Karpas-422 (cell line): ENCODE measurements at places on chromosomes 4 and X.
A peak's percentile ranks its signal among the peaks of the same experiment; 100 is the strongest.

DNA sequence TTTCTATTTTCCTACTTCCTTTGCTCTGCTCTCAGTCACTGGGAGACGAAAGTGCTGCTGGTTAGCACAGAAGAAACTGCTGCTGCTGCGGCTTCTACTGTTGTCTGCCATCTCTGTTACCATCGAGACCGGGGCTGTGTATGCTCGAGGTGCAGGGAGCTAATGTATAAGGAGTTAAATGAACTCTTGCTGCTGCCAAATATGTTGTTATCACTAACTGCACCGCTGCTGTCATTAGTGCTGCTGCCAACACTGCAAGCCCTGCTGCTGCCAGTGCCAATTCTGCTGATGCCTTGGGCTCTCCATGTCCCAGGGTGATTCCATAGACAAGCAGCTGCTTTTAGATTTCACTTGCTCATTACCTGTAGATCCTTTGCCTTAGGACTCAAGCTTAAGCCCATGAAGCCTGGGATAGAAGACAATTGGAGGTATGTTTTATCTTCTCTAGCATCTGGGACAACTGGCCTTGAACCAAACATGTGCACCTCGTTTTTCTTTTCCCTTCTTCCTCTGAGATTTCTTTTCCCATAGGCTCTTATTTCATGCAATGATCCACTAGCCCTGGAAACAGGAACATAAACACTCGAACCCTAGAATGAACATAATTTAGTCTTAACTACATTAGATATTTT, 107.8 kb downstream of the CCSER1 start:
- DNase-seq = no peak

- DNase-seq = no peak
Measured at GRCh38 chr4:158599150-158599549, 72.5 kb downstream of the C4orf46 start.

DNA sequence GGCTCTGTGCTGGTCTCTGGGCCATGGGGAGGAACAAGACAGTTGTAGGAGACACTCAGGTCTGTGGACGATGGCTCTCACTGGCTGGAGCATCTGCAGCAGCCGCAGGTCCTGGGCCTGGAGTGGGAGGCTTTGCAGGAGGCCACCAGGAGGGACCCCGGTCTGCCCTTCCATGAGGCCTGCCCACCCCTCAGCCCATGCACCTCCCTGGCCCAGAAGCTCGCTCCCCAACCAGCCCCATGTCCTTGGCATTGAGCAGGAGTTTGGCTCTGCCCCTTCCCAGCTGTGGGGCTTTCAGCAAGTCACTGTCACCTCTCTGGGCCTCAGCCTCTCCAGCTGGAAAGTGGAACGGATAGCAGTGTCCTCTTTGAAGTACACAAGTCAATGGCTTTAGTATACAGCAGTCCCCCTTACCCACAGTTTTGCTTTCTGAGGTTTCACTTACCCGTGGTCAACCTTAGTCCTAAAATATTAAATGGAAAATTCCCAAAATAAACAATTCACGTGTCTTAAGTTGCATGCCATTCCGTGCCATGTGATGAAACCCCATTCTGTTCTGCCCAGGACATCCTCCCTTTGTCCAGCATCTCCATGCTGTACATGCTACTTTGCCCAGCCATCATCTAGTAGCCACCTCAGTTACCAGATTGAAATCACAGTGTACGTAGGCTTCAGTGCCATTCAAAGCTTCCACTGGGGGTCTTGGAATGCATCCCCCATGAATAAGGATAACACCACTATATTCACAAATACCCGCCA, 104.0 kb downstream of the CPZ start:
- DNase-seq = no peak

- no peak for DNase-seq
Measured at GRCh38 chr4:29734343-29735213, 985.6 kb upstream of the PCDH7 start.

DNA sequence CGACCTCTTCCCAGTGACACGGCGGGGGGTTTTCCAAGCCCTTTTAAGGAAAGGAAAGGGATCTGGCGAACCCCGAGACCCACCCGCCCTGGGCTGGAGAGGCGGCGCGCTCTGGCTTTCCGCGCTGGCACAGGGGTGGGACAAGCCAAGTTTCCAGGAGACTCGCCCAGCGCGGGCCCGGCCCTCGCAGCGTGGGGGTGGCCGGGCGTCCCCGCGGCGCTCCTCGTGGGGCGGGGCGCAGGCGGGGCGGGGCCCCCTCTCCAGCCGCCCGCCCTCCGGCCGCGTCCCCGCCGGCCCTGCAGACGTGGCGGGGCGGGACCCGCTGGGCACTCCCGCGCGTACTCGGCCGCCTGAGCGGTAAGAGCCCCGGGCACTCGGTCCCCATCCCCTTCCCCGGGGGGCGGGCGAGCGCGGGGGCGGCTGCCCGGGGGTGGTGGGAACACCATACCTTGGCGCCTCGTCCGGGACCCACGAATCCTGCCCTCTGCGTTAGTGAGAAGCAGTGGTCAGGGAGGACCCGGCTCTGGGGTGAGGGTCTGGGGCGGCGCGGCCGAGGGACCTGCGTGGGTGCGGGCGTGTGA, at the start of gene FAM114A1:
Gene FAM114A1 (plus strand): TSS at position 329 of the 581 bp plus-strand sequence. CDS start 10,273 bp downstream, outside the sequence.
- peak; percentile 73 for DNase-seq

DNA sequence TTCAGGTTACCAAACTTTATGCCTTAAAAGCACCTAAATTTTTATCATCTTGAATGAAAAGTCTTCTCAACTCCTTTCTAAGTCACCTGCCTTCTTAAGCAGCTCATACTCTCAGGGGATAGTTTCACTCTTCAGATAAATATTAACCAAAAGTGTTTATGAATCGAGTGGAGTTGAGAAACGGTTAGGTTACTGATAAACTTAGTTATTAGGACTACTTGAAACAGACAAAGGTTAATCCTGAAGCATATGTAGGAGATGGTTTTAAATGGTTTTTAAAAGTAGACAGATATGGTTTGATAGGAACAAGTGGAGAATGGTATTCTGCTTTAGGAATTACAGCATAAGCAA, 32.8 kb downstream of the CLDN22 start:
- DNase-seq = no peak

DNA sequence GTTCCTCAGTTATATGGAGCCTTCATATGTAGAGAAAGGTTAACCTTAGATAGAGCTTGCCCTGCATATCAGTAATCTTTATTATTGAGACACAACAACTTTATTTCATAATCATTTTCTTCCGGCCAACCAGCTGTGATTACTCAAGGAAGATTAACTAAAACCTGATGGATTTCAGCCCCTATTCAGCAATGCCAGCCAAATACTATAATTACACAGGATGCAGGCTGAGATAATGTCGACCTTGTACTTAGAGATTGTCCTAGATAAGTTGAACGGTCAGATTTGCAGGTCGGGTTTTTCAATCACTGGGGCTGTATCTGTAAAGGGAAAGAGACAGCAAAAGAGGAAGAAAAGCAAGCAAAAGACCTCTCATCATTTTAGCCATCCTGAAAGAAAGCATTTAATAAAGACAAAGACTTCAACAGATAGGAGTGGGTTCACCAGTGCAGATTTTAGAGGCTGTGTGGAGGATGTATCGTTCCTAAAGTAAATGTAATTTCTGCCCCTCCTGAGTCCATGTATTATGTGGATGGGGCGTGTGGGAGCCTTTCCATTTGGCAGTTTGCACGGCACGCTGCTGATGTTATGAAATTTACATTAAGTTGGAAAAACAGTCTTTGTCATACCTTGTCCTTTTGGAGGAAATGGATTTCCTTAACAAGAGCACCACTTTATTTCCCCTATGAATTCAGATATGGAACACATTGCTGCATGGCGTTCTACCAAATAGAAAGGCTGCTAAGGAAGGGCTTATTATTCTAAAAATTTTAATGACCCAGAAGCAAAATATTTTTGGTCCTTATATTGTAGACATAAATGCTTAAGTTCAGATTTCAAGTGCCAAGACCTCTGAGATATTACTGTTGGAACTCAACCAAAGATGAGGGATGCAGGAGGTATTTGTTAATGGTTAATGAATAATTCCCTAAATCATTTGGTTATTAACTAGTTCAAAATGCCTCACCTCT, 496.7 kb downstream of the SPRY1 start:
- no peak for DNase-seq

DNA sequence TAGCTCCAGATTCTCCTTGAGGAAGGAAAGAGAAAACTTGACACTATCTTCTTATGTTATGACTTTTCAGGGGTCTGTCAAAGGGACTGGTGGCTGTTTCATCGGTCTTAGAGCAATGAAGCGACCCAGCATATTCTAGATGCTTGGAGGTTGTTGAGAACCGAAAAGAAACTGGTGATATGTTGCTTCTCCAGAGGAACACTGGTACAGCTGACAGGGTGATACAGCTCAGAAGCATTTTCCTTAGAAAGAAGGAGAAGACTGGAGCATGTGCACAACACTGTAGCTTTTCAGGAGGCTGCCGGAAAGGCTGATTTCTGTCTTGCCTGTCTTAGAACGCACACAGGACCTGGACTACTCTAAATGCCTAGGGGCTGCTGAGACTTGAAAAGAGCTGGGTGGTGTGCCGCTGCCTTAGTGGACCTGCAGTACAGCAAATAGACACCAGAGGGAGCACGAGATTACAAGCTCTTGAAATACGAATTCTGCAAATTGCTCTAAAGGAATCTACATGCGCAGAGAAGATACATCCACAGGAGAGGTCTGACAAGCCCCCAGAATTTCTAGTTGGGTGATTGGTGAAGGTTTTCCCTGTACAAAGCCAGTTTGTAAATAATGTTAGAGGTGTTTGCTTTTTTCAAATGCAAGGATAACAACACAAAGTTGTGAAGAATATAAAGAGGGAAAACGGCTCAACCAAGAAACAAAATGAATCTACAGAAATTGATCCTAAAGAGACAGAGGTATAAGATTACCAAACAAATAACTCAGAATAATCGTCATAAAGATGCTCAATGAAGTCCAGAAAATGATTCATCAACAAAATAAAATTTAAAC, 223.1 kb upstream of the DMD start:
- peak; percentile 88 for DNase-seq

GRCh38 chr4:102734591-102735385, 26.0 kb downstream of the MANBA start:
- DNase-seq = peak; percentile 48

DNA sequence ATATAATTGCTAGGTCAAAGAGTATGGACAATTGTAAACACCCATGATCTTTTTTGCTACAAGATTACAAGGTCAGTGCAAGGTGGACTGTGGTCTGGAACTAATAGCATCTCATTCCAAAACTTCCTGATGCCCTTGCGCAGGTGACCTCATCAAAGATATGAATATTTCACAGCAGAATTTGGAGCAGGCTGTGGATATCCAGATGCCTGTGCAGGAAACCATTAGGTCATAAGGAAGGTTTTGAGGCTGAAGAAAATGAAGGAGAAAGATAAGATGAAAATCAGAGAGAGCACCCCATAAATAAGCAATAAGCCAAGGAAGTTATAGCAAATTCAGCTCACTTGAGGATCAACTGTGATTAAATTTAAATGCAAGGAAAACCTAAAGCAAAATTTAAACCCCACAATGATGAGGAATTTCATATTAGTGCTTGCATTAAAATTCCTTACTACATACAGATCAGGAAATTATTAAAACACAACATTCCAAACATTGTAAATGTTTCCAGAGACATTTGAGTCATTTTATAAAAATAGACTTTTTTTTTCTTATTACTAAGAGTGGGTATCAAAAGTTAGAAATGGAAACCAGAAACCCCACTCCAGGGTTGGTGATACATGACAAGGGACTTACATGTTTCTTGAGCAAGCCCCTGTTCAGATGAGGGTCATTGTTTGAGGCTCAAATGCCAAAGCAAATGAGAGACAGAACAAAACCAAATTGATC, 100.7 kb upstream of the FAM9C start:
- DNase-seq = no peak

DNA sequence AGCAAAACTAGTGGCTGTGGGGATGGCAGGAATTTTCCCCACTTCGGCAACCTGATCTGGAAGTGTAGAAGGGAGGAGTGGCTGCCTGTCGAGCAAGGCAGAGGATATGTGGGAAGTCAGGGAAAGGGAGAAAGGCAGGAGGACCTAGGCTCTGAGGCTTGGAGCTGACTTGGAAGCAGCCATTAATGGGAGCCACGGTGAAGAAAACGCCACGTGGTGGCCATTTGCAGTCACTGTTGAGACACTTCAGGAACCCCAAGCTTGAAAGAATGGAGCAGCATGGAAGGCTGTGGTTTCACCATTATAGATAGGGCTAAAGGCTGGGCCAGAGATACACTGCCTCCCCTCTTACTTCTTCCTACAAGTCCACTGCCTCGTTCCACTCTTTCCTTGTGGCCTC, 41.8 kb upstream of the MAML3 start:
- no peak for DNase-seq

DNA sequence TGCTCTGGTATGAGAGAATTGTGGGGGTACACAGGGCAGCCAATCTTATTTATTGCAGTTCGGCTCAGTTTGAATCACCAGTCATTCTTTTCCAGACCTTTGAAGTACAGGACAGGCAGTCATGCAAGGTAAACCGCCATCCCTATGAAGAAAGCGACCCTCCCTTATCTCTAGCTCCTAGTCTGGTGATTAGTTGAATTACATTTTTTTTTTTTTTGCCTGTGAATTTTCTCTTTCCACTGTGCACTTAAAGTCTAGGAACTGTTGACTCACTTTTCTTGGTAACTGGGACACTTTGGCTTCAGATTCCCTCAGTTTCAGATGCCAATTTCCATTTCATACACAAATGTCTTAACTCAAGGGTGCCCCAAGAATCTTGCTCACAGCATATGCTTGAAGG, 82.4 kb upstream of the FAM9C start:
- DNase-seq = no peak

DNA sequence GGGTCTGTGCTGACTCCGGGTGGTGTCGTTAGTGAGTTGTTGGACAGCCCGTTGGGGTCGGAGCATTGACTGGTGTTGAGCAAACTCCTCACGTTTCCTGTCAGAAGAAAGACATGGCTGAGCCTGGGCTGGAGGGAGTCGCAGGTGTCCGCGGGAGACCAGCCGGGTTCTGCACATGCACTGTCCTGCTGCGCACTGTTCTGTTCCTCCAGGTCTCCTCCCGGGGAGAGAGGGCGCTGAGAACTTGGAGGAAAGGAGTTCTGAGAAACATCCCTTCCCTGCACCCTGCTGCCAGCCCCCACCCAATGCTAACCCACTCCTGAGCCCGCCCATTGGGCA, 1.1 kb downstream of the ZNF141 start:
- DNase-seq = no peak

GRCh38 chrX:134144231-134144630, 92.8 kb upstream of the CCDC160 start:
- DNase-seq = peak; percentile 71

GRCh38 chr4:122107680-122108079, 44.5 kb upstream of the BLTP1 start:
- DNase-seq = no peak

GRCh38 chrX:100695302-100695701, 36.6 kb downstream of the SYTL4 start:
- no peak for DNase-seq

DNA sequence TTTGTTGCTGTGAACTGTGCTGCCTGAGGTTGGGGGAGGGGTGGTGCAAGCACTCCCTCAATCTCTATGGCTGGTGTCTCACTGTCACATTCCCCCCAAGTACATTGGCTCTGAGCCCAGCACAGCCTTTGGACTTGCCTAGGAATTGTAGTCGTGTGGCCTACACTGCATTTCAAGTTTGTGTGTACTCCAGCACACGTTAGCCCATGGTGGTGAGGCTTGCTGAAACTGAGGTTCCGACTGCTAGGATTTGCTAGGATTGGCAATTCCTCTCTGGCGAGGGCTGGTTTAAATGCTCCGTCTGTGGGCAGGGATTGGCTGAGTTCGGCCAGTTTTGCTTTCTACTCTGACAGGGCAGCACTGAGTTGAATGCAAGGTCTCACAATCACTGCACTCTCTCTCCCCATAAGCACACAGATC, 121.7 kb upstream of the CXXC4 start:
- DNase-seq = no peak

- no peak for DNase-seq
Measured at GRCh38 chrX:140971099-140971795, 31.1 kb upstream of the SPANXB1 start.
